ENCODE measurements at places on chromosomes 11 and 22. TPM values are rescaled to one million over a fixed set of nuclear protein-coding genes. Genes with fewer than 3 reads are reported as not detected.

FADS2 gene
- polyA plus RNA-seq = 0.63 TPM

EFCAB6 gene
- polyA plus RNA-seq = not detected

FAM111B gene
- polyA plus RNA-seq = 3.8 TPM

HNRNPUL2 gene
- 2.8 TPM for polyA plus RNA-seq

MYO7A gene
- not detected for polyA plus RNA-seq

TMEM223 gene
- polyA plus RNA-seq = 39.1 TPM

OR52A1 gene
- polyA plus RNA-seq = not detected

ANKRD49 gene
- 32.8 TPM for polyA plus RNA-seq

DDX25 gene
- 0.08 TPM for polyA plus RNA-seq

CSTF3 gene
- 10.9 TPM for polyA plus RNA-seq

FUT4 gene
- polyA plus RNA-seq = 0.61 TPM

OR51B5 gene
- polyA plus RNA-seq = not detected

KCNJ4 gene
- not detected for polyA plus RNA-seq

SLC5A1 gene
- not detected for polyA plus RNA-seq

TRIM66 gene
- polyA plus RNA-seq = 0.75 TPM

SCGB1A1 gene
- polyA plus RNA-seq = not detected

TEAD1 gene
- polyA plus RNA-seq = not detected

PAMR1 gene
- not detected for polyA plus RNA-seq

SCUBE1 gene
- polyA plus RNA-seq = not detected

SCN2B gene
- not detected for polyA plus RNA-seq

HOATZ gene
- polyA plus RNA-seq = not detected

GAL3ST3 gene
- polyA plus RNA-seq = not detected

SHISA8 gene
- 1.7 TPM for polyA plus RNA-seq

POU2AF2 gene
- not detected for polyA plus RNA-seq

SCGB1D2 gene
- polyA plus RNA-seq = not detected
